ENCODE measurements at places on chromosomes 7 and 10.

DNA sequence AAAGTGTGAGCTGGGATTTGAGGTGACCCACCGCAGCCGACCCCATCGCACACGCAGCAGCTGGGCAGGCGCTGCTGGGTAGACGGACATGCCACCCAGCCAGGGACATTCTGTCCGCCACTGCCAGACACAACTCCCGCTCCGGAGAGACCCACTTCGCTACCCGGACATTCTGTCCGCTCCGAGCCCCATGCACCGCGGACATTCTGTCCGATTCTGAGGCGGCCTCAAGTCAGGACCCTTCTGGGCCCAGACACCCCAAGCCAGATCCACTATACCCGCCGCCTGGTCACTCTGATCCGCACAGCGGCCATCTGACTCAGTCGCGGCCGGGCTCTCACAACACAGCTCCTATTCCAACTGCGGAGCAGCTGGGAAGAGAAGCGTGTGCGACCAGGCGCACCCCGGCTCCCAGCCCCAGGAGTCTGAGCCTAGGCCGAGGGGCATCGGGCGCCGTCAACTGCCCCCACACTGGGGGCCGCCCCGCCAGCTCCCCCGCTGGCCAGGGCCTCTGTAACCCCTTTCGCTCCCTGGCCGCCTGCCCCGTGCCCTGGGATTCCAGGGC, 763 bp downstream of the PITX3 start:
- no peak for DNase-seq

DNA sequence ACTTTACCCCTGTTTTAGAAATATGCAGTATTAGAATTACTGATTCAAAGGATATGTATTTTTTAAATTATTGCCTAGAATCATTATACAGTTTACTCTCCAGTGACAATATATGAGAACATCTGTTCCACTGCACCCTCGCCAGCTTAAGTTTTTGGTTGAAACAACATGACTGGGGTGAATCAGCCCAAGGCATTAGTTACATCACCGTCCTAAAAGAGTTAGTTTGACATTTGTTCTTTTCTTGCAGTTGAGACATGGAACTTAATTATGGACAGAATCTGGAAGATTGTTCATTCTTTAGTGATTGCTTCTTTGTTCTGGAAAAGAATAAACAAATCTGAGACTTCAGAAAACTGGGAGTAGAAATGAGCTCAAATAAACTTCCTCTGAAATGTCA, 167.3 kb upstream of the DKK1 start:
- DNase-seq = no peak

GRCh38 chr7:139645572-139646523, 122.4 kb downstream of the CLEC2L start:
- DNase-seq = peak; percentile 71

DNA sequence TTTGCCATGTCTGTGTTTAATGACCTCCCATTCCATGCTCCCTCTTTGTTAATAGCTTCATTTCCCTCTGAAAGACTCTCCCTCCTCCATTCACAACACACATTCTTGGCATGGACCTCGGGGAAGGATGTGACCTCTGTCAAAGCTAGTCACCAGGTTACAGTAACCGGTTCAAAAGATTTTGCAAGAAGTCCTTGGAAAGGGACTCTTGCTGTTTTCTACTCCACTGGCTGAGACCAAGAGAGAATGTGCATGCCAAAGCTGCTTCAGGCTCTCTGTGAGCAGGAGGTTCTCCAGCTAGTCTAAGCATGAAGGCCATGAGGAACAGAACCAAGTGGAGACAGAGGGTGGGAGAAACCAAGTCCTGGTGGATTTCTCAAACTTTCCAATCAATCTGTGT, 732.6 kb downstream of the CCSER2 start:
- DNase-seq = no peak

DNA sequence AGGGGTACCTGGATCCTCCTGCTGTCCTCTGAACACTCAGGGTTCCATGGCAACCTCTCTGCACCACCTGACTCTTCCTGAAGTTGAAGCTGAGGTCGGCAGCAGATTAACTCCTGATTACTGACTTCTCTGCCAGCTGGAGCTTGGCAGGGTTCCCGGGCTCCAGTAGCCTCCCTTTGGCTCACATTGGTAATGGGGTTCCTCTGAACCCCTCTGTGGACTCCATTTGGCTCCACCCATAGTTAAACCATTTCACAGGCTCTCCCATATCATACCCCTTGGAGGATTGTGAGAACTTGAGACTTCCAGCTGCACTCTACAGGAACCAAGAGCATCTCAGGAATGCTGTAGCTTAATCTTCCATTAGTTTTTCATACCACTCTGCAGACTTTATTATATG, 292.5 kb downstream of the HDAC9 start:
- no peak for DNase-seq

- peak; percentile 57 for DNase-seq
These were observed 76.9 kb upstream of the KMT2C start for GRCh38 chr7:152512706-152513105.

GRCh38 chr7:15737601-15738000, 51.1 kb upstream of the MEOX2 start:
- DNase-seq = no peak

DNA sequence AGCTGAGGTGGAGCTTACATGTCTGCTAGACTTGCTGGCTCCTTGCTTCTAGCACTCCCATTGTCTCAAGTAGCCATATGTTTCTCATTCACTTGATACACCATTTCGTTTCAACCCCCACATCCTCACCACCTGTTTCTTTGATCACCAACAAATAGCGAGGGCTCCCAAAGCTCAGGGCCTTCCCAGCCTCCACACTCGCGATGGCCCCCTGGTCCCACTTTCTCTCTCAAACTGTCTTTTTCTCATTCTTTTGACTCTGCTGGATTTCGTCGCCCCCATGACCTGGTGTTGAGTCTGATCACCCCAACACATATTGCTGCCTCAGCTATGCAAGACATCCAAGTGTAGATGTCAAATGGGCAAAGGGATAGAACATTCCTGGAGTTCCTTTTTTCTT, 26.0 kb upstream of the SMNDC1 start:
- no peak for DNase-seq

- DNase-seq = no peak
These were observed 23.5 kb downstream of the ADK start for GRCh38 chr10:74174521-74174920.

DNA sequence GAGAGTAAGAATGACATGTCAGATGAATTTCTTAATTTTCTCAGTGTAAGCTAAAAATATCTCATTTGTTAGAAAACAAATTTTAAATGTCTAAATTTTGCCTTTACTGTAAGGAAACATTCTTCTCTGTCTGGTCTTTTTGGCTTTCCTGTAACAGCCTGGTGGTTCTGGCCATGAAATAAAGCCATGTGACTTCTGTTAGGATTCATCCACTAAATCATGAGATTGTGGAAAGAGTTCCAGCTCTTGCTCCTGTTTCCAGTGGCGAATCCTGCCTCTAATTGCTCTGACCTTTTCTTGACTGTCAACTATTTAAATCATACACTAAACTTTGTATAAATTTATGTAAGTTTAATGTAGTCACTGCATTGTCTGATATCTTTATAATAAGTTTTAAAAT, 398.5 kb upstream of the AKR1E2 start:
- DNase-seq = no peak

DNA sequence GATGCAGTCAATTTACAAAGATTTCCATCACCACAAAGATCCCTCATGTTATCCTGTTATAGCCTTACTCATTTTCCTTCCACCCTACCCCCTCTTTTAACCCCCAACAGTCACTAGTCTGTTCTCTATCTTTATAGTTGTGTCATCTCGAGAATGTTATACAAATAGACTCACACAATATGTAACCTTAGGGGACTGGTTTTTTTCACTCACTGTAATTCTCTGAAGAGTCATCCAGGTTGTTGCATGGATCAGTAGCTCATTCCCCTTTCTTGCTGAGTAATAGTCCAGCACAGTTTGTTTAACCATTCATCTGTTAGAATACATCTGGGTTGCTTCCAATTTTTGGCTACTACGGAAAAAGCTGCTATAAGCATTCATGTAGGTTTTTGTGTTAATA, 121.1 kb upstream of the PDE1C start:
- no peak for DNase-seq

GRCh38 chr7:36749282-36749960, 25.1 kb upstream of the AOAH start:
- DNase-seq = no peak

- DNase-seq = no peak
These were observed 18.2 kb downstream of the LMOD2 start for GRCh38 chr7:123673752-123674398.

DNA sequence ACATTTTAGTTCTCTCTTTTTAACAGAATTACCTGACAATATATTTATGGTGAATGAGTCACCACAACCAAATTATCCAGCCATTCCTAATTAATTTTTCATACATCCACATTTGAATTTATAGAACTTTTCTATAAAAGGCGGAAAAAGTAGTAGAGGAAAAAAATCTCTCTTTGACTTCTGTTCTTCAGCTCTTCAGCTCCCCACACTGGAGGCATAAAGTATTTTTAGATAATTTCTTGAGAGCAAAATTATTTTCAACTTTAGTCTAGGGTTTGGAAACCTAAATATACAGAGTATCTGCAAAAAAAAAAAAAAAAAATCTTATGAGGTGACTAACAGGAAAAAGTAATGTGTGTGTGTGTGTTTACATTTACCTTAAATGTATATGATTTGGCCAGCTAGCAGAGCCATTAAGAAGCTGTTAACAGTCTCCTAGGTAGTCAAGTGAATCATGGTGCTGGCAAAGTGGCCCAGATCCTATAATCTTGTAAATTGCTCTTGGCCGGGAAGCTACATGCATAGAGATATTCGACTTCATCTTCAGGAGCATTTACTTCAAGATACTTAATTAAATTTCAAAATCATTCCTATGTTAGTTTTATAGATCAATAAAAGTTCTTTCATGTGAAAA, 383.1 kb upstream of the STEAP1 start:
- no peak for DNase-seq

DNA sequence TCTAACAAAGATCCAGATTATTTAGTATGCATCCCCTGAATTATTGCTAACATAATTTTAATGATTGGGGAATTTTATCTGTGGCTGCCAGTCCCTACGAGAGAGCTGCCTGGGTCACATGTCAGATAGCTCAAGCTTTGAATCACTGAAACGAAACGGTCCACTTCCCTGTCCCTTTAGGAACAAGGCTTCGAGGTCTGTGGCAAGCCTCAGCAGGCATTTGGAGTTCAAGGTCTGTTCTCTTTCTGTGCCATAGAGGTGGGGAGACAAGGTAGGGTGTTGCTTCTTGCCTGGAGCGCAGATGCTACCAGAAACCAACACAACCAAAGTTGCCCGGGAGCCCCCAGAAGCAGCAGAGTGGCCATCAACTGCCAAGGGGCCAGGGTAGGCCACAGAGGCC, 13.9 kb upstream of the SH2D4B start:
- no peak for DNase-seq

- DNase-seq = no peak
These were observed at the start of gene SLIT1 for GRCh38 chr10:97185326-97186058. Gene SLIT1, minus strand, starts transcription at chr10:97185959. Its CDS starts 285 bp downstream, at chr10:97185674.

DNA sequence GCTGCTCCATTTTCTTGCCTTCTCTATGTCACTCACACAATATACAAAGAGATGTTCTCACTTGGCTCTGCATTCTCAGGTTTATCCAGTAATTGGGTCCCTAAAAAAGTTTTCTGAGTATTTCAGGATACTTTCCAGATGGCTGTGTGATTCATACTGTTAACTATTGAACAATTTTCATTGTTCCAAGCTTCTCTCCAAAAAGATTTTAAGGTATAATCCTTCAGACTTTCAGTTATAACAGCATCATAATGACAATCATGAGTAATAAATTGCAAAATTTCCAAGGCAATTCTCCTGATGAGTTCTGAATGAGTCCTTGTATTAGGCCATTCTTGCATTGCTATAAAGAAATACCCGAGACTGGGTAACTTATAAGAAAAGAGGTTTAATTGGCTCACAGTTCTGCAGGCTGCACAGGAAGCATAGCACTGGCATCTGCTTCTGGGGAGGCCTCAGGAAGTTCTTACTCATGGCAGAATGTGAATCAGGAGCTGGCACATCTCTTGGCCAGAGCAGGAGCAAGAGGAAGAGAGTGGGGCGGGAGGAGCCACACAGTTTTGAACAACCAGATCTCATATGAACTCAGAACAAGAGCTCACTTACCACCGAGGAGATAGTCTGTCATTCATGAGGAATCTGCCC, 148.1 kb downstream of the SLC16A9 start:
- no peak for DNase-seq

DNA sequence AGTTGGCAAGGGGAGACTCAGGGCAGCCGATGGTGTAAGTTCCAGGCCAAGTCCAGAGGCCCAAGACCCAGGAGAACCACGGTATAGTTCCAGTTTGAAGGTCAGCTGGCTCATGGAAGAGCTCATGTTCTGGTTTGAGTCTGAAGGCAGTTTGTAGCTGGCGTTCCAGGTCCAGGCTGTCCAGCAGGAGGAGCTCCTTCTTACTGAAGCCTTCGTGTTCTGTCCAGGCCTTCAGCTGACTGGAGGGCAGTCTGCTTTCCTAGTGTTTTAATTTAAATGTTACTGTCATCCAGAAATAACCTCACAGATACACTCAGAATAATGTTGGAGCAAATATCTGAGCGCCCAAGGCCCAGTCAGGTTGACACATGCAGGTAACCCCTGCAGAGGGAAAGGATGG, 4.2 kb downstream of the SUN1 start:
- no peak for DNase-seq

DNA sequence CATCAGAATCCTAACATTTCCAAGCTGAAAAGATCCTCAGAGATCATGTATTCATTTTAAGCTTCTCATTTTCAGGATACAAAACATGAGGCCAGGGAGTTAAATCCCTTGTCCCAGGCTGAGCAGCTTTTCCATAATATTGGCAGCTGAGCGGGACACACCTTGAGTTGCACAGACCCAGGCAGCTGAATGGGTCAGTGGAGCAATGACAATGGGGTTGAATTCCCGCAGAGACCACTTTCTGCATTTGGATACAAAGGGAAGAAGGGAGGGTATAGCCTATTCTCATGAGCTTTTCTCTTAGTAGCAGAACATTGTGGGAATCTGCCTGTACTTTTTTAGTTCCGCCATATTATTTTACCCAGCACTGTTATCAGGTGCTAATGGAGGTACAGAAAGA, 49.5 kb downstream of the PRR15 start:
- DNase-seq = no peak

DNA sequence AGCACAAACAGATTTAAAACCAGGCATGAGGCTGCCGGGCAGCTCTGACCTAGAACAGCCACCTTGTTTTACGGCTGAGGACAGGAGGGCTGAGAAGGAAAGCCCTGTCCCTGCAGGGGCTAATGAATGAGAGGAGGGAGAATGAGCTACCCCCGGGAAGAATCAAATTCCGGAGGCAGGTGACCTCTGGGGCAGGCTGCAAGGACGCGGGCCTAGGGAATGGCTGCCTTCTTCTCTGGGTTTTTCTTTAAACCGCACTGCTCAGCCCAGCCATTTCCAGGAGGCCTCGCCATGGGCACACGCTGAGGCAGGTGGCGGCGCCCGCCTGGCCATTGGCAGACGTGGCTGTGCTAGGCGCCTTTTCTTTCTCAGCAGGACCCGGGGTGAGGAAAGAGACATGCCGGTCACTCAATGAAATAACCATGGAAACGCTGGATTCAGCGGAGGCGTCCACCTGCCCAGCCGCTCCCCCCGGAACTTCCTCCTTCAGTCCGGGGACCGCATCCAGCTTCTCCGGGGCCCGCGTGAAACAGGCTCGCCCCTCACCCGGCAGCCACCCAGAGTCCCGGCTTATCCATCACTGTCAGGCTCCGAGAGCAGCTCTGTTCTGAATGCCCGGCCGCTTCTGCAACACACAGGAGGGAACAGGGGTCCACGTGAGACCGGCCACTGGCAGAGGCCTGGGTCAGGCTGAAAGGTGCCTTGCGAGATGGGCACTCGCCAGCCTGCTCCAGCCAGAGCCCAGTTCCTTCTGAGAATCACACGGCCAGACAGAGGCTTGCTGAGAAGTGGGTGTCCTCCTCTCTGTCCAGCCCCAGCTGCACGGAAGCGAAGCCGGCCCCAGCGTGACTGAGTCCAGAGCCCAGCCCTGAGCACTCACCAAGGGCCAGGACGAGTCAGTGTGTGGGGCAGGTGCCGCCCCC, 82.1 kb downstream of the PDGFA start:
- DNase-seq = no peak

All from CD4-positive, CD25-positive, alpha-beta regulatory T cell (primary cell).